Naive thymus-derived CD8-positive, alpha-beta T cell (primary cell): ENCODE measurements at places on chromosomes 13 and 19.

DNA sequence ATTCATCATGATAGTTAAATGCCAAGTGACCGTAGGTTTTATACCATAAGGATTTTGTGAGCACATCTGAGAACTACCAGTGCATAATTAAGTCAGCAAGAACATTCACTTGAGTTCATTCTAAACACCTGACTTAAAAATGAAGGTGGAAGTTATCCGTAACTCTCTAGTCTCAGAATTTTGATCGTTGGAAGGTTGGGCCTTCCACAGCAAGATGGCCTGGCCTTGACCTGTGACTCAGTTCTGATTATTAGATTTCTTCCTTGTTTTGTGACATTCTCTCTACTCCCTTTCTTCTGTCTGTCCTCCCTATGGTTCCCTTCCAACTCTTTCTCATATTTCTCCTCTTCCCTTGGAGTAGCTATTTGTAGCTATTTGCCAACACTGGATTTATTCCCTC lies 20.0 kb upstream of the WDFY2 start:
- no peaks in the 10 kb centered on the region for H3K27me3 ChIP-seq
- no peaks in the 10 kb centered on the region for H3K36me3 ChIP-seq
- peaks cover 7% of the 10 kb centered on the region for H3K4me1 ChIP-seq
- H3K27ac ChIP-seq, result no peak overlapping the region
- DNase-seq, result no peak

GRCh38 chr13:33615436-33615835 lies 202.5 kb upstream of the RFC3 start:
- DNase-seq, result no peak
- H3K4me3 ChIP-seq, result no peak overlapping the region
- peaks cover 9% of the 10 kb centered on the region for H3K27me3 ChIP-seq
- H3K36me3 ChIP-seq, result no peaks in the 10 kb centered on the region

GRCh38 chr13:80251403-80251802 lies 89.5 kb downstream of the SPRY2 start:
- H3K36me3 ChIP-seq, result no peaks in the 10 kb centered on the region
- H3K4me1 ChIP-seq, result no peaks in the 10 kb centered on the region
- DNase-seq, result no peak
- H3K4me3 ChIP-seq, result no peak overlapping the region

DNA sequence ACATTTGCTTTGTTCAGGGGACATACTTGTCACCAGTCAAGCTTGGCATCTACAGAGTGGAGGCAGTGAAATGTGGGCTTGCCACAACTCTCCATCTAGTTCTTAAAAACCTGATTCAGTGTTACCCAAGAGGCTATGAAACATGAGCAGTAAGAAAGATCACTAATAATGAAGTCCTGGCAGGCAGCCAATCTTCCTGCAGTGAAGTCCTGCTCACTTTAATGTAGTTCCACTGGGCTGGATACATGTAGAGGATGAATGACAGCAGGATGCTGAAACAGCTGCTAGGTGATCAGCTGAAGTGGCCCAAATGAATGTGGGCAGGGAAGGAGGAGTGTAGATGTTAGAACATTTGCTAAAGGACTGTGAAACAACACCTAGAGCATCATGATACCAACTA lies 1213.1 kb downstream of the OLFM4 start:
- H3K4me1 ChIP-seq, result no peaks in the 10 kb centered on the region
- no peak overlapping the region for H3K4me3 ChIP-seq
- DNase-seq, result no peak
- no peaks in the 10 kb centered on the region for H3K27me3 ChIP-seq
- H3K27ac ChIP-seq, result no peak overlapping the region
- H3K36me3 ChIP-seq, result no peaks in the 10 kb centered on the region

DNA sequence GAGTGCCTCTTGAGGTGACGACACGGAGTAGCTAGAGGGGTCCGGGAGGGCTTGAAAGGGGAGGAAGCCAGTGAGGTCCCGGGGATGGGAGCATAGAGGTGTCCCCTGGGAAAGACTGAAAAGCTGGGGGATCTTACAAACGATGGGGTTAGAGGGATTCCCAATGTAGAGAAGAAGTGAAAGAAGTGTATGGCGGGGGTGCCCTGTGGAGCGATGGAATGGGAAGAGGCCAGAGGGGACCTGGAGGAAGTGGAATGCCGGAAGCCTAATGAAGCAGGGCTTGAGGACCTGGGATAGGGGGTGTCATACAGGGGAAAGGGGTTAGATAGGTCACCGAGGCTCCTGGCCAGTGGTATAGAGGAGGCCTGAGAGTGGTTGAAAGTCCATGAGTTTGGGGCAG lies 580 bp downstream of the AP2A1 start:
- H3K27ac ChIP-seq, result peak overlapping the region; percentile 90
- no peaks in the 10 kb centered on the region for H3K27me3 ChIP-seq
- peaks cover 47% of the 10 kb centered on the region for H3K4me1 ChIP-seq
- DNase-seq, result no peak
- peak overlapping the region; percentile 91 for H3K4me3 ChIP-seq

DNA sequence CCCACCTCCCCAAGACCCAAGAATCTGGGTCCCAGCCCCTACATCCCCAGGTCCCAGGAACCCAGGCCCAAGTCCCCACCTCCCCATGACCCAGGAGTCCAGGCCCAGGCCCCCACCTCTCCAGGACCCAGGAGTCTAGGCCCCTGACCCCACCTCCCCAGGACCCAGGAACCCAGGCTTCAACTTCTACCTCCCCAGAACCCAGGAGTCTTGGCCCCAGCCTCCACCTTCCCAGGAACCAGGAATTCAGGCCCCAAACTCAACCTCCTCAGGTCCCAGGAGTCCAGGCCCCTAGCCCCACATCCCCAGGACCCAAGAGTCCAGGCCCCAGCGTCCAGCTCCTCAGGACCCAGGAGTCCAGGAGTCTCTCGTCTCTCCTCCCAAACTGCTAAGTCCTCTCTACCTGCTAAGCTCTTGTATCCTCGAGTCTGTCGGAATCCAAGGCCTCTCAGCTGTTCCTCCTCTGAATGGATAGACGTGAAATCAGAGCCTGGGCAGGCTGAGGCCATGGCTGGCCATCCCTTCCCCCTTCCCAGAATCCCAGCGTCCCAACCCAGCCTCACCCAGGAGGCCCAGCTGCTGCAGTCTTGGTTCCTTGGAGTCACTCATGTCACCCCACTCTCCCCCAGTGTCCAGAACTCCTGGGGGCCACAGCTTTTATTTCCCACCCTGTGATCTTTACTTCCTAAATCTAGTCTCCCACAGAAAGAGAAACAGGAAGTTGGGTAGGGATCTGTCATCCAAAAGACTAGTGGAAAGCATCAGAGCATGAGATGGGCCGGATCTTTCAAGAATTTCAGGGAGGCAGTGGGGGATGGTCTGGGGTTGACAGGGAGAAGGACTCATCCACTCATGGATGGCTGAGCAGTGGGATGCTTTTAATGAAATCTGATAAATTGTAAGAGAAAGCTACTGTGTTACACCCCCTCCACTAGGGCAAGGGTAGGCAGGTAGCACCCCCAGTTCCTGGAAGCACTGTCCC lies at the start of gene CD209:
Gene CD209 (minus strand): TSS at position 632 of the 982 bp plus-strand sequence. CDS start 23 bp downstream, at position 609.
- peak within 1 kb of the TSS; percentile 53 for H3K27ac ChIP-seq
- H3K36me3 ChIP-seq, result no peaks in the 10 kb centered on the region
- H3K4me1 ChIP-seq, result peaks cover 43% of the 10 kb centered on the region
- H3K27me3 ChIP-seq, result peaks cover 4% of the 10 kb centered on the region
- no peak for DNase-seq

- DNase-seq, result no peak
- peaks cover 5% of the 10 kb centered on the region for H3K27me3 ChIP-seq
- no peak overlapping the region for H3K27ac ChIP-seq
- H3K36me3 ChIP-seq, result no peaks in the 10 kb centered on the region
Measured at GRCh38 chr13:108527844-108528243, 101.6 kb upstream of the MYO16 start.

- H3K4me3 ChIP-seq, result no peak overlapping the region
- H3K4me1 ChIP-seq, result no peaks in the 10 kb centered on the region
- no peaks in the 10 kb centered on the region for H3K36me3 ChIP-seq
- DNase-seq, result no peak
- no peaks in the 10 kb centered on the region for H3K27me3 ChIP-seq
Measured at GRCh38 chr13:41707194-41707821, 250.0 kb downstream of the RGCC start.

- peak overlapping the region; percentile 32 for H3K27ac ChIP-seq
- H3K4me3 ChIP-seq, result no peak overlapping the region
- H3K36me3 ChIP-seq, result peaks cover 6% of the 10 kb centered on the region
- H3K4me1 ChIP-seq, result no peaks in the 10 kb centered on the region
- H3K27me3 ChIP-seq, result no peaks in the 10 kb centered on the region
- DNase-seq, result no peak
Measured at GRCh38 chr19:14459703-14460102, 15.5 kb downstream of the PTGER1 start.

- no peaks in the 10 kb centered on the region for H3K36me3 ChIP-seq
- peak overlapping the region; percentile 91 for H3K27ac ChIP-seq
- peaks cover 23% of the 10 kb centered on the region for H3K4me1 ChIP-seq
- no peak for DNase-seq
- H3K27me3 ChIP-seq, result peaks cover 4% of the 10 kb centered on the region
- H3K4me3 ChIP-seq, result peak overlapping the region; percentile 91
Measured at GRCh38 chr19:16830679-16831078, 1.5 kb downstream of the SIN3B start.

GRCh38 chr13:111659842-111660241 lies 339.4 kb downstream of the TEX29 start:
- H3K36me3 ChIP-seq, result no peaks in the 10 kb centered on the region
- DNase-seq, result no peak
- no peak overlapping the region for H3K27ac ChIP-seq
- H3K27me3 ChIP-seq, result peaks cover 16% of the 10 kb centered on the region

DNA sequence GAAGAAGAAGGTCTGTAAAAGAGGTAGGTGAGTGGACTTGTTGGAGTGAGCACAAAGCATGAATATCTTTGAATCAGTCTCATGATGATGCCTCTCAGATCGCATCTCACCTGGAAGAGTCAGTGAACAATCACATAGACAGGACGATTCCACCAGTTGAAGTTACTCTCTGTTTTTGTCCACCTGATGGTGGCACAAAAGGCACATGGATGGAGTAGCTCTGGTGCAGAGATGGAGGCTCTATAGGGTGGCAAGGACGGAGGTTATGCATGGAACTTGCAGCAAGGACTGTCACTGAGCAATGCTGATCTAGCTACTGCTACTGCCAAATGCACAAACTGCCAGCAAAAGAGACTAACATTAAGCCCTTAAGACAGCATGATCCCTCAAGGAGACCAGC lies 10.3 kb upstream of the MYCBP2 start:
- H3K27ac ChIP-seq, result no peak overlapping the region
- H3K4me3 ChIP-seq, result no peak overlapping the region
- H3K27me3 ChIP-seq, result no peaks in the 10 kb centered on the region
- no peaks in the 10 kb centered on the region for H3K36me3 ChIP-seq

GRCh38 chr19:49566302-49566701 lies 14.1 kb downstream of the NOSIP start:
- peak overlapping the region; percentile 94 for H3K27ac ChIP-seq
- no peaks in the 10 kb centered on the region for H3K36me3 ChIP-seq
- no peaks in the 10 kb centered on the region for H3K27me3 ChIP-seq
- H3K4me3 ChIP-seq, result peak overlapping the region; percentile 51
- DNase-seq, result no peak
- H3K4me1 ChIP-seq, result peaks cover 31% of the 10 kb centered on the region

DNA sequence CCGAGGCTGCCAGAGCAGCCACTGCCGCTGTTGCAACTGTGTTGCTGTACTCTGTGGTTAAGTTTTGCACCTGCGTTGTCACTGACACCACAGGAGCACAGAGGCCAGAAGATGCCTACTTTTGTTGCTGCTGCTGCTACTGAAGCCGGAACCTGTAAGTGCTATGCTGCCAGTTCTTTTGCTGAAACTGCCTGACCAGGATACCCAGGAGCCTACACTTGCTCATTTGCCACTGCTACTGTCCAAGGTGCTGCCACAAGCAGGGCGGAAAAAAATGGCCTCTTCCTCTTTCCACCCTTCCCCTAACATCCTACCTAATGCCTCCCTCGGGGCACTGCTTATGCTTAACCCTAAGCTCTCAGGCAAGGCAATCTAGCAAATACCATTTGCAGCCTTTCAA lies 29.0 kb upstream of the NBEA start:
- no peak for DNase-seq
- no peak overlapping the region for H3K27ac ChIP-seq
- no peaks in the 10 kb centered on the region for H3K36me3 ChIP-seq
- H3K27me3 ChIP-seq, result peaks cover 8% of the 10 kb centered on the region
- no peaks in the 10 kb centered on the region for H3K4me1 ChIP-seq
- no peak overlapping the region for H3K4me3 ChIP-seq

DNA sequence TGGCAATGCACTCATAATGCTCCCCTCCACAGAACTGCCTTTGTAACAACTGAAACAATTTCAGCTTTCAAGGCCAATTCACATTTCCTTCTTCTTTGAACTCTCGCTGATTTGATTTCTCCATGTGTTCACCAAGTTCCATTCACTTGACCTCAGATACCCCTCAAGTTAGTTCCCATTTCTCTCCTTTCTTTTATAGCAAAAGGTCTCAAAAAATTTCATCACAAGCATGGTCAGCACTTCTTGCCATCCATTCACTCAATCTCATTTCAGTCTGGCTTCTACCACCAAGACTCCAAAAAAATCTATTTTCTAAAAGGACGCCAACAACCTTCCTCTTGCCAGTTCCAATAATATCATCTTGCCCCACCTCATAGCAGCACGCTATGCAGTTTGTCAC lies 135.7 kb downstream of the DIAPH3 start:
- peaks cover 4% of the 10 kb centered on the region for H3K27me3 ChIP-seq
- H3K4me3 ChIP-seq, result no peak overlapping the region
- H3K36me3 ChIP-seq, result no peaks in the 10 kb centered on the region
- H3K27ac ChIP-seq, result no peak overlapping the region
- H3K4me1 ChIP-seq, result no peaks in the 10 kb centered on the region
- DNase-seq, result no peak

- peaks cover 90% of the 10 kb centered on the region for H3K4me1 ChIP-seq
- H3K36me3 ChIP-seq, result peaks cover 4% of the 10 kb centered on the region
- H3K4me3 ChIP-seq, result peak overlapping the region; percentile 30
- DNase-seq, result no peak
- H3K27ac ChIP-seq, result no peak overlapping the region
Measured at GRCh38 chr19:5631567-5632240, 8.8 kb downstream of the SAFB start.

- peaks cover 39% of the 10 kb centered on the region for H3K27me3 ChIP-seq
- no peak overlapping the region for H3K27ac ChIP-seq
- no peaks in the 10 kb centered on the region for H3K36me3 ChIP-seq
Measured at GRCh38 chr19:39506944-39507714, 7.8 kb upstream of the SELENOV start.

- no peak for DNase-seq
- H3K36me3 ChIP-seq, result no peaks in the 10 kb centered on the region
- H3K27ac ChIP-seq, result no peak overlapping the region
- no peak overlapping the region for H3K4me3 ChIP-seq
Measured at GRCh38 chr13:109363431-109363830, 423.0 kb downstream of the IRS2 start.

DNA sequence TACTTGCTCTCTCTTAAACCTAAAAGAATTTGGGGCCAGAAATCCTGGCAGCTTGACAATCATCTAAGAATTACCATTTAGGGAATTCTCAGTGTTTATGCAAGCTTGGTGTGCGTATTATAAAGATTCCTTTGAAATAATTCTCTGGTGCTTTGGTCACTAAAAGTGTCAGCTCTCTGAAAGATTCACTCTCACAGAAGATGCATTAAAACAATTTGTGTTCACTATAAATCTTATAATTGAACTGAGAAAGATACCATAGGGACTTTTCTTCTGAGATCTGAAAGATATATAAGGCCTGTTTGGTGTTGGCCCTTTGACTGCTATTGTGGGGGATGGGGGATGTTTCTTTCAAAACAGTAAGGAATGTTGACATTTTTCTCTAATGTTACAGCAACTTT lies 27.3 kb downstream of the EPSTI1 start:
- no peak overlapping the region for H3K4me3 ChIP-seq
- H3K27me3 ChIP-seq, result no peaks in the 10 kb centered on the region
- H3K4me1 ChIP-seq, result peaks cover 4% of the 10 kb centered on the region
